Activated T-cell treated with anti-CD3 and anti-CD28 coated beads for 1 hour (primary cell): ENCODE measurements at places on chromosomes 7 and 10.

- DNase-seq, result no peak
Measured at GRCh38 chr10:113452146-113452845, 100.6 kb upstream of the HABP2 start.

DNA sequence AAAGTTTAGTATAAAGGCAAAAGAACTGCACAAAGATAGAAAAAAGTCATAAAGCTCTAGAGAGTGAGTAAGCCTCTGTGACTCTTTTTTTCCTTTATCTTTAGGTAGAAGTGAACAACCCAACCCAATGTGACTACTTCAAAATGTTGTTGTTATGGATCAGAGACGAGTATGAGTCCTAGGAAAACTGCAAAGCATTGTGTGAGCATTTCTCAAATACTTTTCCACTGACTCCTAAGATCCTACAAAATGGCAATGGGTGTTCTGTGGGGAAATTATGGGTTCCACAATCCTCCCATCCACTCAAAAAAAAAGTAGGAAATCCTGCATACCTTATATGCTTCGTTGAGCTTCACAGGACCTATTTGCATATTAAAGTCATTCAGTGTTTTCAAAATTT, 177.1 kb downstream of the DGKI start:
- DNase-seq, result no peak

DNA sequence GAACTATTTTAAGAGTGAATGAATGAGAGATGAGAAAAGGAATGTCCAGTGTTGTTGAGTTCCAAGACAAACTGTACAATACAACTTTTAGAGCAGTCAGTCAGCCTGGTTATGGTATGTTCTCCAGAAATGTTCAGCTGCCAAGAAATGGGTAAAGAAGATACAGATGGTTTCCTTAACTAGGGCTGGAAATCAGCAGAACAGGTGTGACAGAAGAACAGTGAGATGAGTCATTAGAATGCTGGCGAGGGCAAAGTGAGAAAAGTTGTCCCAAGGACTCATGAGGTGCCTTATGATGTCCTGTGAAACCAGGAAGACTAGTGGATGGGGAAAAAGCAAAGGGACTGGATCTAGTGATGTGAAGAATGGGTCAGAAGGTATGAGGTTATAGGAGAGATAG, 20.8 kb upstream of the SEPTIN7 start:
- no peak for DNase-seq

DNA sequence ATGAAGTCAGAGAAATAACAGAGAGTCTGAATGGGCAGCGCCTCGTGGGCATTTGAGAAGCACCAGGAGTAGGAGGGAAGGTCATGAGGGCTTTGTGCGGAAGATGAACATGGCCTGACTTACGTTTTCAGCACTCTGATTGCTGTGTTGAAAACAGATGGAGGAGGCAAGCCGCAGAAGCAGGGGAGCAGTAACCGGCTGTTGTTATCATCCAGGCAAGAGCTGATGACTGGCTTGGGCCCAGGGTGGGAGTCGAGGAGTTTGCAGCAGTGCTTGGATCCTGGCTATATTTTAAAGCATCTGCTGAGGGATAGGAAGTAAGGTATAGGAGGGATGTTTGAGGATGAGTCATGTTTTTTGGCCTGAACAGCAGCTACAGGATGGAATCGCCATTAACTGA, 12.7 kb upstream of the PDLIM1 start:
- no peak for DNase-seq

- no peak for DNase-seq
Measured at GRCh38 chr7:87342231-87342630, 3.2 kb upstream of the CROT start.

DNA sequence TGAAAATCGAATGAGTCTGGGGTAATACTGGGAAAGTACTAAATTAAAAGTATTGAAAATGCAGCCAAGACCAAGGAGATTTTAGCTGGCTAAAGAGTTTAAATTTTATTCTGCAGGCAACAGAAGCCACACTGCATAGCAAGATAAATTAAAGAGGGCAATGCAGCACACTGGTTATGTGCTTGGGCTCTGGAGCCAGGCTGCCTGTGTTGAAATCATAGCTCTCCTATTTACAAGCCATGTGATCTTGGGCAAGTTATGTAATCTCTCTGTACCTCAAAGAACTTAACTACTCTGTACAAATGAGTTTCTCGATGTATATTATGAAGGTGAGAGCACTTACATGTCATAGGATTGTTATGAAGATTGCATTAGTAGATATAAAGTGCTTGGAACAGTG, 9.9 kb downstream of the SLC25A13 start:
- DNase-seq, result no peak

DNA sequence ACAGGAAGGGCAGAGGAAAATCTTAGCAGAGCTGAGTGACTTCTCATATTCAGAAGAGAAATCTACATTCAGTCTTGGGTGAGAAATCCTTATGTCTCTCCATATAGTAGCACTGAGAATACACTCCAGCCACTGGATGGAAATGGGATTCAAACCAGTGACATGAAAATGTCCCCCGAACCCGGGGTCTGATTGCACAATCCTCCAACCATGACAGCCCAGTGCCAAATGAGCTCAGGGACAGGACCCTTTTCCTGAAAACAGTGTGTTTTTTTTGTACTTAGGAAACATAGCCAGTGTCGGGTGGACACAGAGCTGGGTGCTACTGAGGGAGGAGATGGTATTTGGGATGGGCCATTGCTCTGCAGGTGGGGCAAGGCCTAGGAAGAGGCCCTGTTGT, 185.6 kb downstream of the CXCL12 start:
- no peak for DNase-seq

GRCh38 chr7:157297185-157297584, 39.6 kb upstream of the DNAJB6 start:
- no peak for DNase-seq

DNA sequence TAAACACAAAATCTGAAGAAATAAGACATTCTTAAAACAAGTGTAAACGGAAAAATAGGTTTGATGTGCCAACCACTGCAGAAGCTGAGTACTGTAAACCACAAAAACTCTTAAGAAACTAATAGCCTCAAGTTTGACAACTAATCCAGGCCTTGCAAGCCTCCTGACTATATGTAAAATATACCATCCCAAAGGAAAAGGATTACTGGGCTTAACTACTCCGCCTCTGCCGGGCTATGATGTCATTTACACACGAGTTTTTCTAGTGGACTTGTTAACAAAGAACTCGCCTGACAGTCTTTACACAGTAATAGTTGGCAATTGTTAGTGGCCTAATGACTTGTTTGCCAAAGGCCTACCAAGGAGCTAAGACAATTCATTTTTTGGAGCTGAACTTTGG, 2.1 kb downstream of the KIF5B start:
- DNase-seq, result no peak

GRCh38 chr10:105540381-105540780, 899.3 kb downstream of the SORCS3 start:
- DNase-seq, result no peak

- no peak for DNase-seq
Measured at GRCh38 chr10:11083051-11083450, 65.4 kb downstream of the CELF2 start.

DNA sequence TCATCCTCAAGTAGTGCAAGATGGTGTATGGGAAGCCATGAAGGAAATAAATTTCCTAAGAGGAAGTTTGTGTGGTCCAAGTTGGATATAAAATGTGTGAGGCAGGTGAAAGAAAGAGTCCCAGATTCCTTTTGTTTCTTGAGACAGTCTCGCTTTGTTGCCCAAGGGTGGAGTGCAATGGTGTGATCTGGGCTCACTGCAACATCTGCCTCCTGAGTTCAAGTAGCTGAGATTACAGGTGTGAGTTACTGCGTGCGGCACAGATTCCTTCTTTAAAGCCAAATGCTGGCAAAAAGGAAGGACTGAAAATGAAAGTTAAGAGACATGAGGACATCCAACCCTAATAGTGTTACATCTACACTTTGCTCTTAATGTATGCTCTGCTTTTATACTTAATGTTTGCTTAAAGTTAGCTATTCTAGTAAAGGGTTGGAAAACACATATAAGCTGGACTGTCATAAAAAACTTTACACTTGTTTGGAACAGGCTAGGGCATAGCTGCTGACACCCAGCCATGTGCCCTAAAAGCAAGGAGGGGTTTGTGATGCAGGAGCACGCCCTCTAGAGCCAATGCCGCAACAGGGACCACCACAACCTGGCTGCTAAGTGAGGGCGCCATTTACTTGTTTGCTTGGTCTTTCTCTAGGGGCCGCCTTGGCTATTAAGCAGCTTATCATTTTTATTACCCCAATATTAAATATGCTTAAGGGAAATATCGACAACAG, 34.5 kb downstream of the CLEC2L start:
- no peak for DNase-seq

DNA sequence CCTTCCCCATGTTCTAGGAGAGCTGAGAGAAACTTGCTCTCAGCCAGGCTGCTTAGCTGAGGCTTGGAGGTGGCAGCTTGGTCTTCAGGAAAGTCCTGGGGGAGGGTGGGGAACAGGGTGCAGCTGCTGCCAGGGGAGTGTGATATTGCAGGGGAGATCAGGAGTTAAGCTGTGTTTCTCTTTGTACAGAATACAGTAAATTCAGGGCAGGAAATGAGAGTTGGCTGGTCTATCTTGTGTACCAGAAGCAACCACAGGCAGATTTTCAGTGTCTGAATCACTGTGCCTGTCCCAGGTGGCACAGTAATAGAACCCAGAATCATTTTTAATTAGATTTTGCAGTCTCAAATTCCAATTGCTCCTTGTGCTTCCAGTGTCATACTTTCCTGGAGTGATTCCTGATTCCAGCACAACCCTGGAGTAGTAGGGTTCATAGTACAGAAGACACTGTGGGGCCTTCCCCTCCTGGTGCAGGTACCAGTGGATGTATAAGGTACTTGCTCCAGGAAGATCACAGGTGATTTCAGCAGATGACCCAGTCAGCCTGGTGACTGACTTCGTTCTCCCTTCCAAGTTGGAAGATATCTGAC, 94.0 kb upstream of the TARP start:
- DNase-seq, result no peak
